T47D (cell line): ENCODE measurements at places on chromosomes 7 and 10.

DNA sequence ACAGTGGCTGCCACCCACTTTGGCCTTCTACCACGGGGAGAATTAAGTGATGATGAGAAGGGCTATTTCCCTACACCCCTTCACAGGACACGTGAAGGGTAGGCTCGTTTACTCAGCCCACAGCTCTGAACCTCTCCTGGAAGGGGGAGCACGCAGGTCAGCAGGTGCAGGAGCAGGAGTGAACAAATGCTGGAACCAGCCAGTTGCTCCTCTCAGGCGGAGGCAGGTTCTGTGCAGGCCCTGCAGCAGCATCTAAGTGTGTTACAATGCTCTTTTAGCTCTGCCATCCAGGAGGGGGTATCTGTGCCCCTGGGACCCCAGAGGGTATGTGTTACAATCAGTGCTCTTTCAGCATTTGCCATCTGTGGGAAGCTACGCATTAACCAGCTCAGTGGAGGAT lies 61.2 kb downstream of the AHR start:
- no peak for DNase-seq

DNA sequence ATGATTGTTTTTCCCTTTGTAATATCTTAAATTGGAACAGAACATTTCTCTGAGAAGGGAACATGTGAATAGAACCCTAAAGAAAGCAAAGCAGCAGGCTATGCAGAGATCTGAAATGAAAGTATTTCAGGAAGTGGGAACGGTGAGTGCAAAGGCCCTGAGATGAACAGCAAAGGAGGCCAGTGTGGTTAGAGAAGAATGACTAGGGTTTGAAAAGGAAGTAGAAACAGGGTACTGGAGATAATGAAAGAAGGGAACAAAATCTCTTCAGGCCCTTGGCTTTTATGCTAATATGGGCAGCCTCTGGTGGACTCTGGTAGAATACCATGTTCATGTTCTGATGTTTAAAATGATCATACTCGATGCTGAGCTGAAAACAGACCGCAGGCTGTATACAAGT lies 22.2 kb downstream of the ARHGAP21 start:
- DNase-seq: no peak

DNA sequence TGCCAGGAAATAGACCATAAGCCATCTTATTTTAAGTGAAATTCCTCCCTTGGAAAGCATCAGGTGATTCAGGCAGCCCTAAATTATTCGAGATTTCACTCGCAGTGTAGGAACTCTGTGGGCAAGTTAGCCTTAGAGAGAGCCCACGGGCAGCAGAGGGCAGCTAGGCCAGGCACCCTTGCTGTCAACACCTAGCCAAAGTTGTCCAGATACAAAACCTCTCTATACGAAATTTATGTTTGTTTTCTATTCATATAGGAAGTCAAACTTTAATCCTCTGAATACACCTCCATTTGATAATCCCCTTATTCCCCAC lies 1043.5 kb downstream of the GATA3 start:
- no peak for DNase-seq

DNA sequence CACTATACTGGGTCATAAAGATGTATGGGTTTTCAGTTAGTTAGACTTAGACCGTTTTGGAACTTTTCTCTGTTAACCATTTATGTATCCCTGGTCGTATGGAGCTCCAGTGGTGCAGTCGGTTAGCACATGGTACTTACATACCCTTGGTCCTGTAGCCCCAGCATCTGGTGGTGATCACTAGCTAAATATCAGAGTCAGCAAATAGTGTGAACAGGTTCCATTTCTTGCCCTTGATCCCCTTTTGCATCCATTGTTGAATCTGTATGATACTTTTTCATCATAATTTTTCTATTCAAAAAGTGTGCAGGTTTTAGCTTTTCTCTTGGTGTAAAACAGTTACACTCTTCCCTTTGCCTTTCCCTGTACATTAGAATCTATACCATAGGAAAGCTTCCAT lies 15.9 kb downstream of the NIPSNAP2 start:
- DNase-seq: no peak

- DNase-seq: no peak
These were observed 210.4 kb downstream of the MGMT start for GRCh38 chr10:129677377-129677927.
